ENCODE measurements at places on chromosomes 12 and 14.

DNA sequence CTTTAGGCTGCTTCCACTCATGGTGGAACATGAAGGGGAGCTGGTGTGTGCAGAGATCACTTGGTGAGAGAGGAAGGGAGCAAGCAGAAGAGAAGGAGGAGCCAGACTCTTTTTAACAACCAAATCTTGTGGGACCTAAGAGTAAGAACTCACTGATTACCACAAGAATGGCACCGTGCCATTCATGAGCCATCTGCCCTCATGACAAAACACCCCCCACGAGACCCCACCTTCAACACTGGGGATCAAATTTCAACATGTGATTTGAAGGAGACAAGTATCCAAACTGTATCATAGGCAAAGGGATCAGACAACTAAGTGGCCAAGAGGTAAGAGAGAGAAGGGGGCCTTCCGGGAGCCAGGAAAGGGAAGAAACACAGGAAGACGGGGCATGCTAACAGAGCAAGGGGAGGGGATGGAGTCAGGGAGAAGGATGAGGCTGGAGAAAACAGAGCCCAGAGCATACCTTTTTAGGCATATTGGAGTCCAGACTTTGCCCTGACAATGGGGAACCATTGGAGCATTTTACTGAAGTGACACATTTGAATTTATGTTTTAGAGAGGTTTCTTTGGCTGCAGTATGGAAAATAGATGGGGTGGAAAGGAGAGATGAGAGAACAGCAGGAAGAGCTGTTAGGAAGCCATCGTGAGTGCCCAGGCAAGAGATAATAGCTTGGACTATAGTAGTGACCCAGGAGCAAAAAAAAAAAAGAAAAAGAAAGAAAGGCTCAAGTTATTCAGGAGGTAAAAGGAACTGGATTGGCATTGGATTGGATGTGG, 204.4 kb upstream of the NUDT4 start:
- no peak for ATAC-seq

- no peak for ATAC-seq
These were observed 795 bp upstream of the ACOT2 start for GRCh38 chr14:73567951-73568885.

- no peak for ATAC-seq
These were observed 73.2 kb downstream of the KIF21A start for GRCh38 chr12:39369756-39370155.

DNA sequence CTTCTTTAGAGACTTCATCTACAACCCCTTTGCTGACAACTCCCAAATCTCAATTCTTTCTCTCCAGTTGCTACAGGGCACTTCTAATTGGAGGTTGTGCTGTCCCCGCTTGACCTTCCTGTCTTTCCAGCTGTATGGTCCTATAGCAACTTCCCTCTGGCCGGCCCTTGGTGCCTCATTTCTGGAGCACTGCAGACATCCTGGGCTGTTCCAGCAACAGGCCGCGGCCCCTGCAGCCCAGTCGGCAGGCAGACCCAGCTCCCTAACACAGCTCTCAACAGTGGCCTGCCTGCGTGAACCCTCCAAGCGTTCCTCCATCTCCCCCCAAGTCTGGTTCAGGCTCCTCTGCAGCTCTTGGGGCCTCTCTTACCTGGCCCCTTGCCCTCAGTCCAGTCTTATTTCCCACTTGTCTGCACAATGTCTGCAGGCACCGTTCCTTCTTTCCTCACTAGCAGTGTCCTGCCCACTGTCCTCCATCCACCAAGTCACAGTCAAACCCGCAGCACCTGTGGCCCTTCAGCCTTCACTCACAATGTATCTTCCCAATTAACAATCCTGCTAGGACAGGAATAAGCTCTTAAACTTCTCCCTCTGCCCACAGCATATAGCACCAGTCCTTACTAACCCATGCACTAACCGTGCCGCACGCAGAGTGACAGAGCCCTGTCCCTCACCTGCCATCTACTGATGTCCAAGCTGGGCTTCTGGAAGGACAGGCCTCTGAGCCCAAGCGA, 1.6 kb upstream of the EML1 start:
- ATAC-seq: no peak

GRCh38 chr12:109250523-109250922, 58.6 kb downstream of the FOXN4 start:
- ATAC-seq: no peak

GRCh38 chr12:94504386-94504785, 44.7 kb upstream of the CEP83 start:
- ATAC-seq: no peak

DNA sequence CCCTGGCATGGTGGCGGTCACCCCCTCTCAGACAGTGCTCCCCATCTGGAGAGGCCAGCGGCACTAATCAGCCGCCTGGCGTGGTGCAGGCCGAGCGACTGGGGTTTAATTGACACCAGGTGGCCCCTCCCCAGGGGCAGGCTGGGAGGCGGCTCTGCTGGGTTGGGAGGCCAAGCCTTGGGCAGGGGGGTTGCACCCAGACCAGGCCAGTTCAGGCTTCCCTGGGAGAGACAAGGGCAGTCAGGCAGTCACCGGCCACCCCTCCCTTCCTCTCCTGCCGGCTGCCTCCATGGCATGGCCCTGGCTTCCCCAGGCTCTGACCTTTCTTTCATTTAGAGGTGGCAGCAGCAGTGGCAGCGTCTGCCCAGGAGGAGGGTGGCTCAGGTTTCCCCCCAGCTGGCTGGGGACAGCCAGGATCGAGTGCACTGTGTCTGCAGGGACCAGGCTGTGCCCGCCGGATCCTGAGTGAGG, 78.1 kb upstream of the NOS1 start:
- ATAC-seq: no peak

DNA sequence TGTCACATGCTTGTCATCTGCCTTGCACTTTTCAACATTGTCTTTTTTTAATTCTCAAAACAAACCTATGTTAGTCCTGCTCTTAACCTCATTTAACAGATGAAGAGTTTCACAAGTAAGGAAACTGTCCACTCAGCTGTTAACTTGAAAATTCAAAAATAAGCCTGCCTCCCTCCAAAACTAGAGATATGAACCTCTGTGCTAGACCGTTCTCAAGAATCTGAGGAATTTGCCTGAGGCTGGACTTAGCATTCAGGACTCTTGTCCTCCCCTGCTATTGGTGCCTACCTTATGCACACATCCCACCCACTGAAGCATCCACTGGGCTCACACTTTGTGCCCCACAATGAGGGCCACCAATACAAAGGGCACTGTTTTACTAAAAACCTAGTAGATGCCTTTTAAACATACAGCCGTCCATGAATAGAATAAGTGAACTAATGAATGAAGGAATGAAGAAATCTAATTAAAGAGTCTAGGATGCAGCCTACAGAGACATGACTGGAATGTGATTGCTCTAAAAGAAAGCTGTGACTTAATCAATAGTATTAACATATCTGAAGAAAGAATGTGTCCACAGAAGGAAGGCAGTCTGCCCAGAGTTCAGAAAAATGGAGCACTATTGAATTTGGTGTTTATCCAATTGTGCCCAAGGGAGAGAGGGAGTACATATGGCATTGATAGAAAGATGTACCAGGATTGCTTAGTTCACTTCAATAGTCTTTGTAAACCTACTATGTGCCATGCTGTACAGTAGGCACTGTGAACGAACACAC, 238.5 kb downstream of the SPTSSA start:
- no peak for ATAC-seq

DNA sequence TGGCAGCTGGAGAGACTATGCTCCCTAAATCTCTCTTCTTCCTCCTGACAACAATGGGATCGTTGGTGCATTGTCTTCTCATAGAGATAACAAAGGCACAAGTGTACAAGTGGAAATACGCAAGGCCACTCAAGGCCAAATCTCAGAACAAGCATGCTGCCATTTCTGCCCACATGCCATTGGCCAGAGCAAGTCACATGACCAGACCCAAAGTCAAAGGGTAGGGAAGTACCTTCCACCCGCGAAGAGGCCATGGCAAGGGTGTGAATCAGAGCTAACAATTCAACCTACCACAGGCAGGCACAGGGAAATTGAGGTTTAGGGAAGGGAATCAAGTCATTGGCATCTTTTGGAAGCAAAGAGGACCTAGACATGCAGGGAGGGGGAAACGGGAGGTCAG, 38.5 kb upstream of the IGF1 start:
- no peak for ATAC-seq

DNA sequence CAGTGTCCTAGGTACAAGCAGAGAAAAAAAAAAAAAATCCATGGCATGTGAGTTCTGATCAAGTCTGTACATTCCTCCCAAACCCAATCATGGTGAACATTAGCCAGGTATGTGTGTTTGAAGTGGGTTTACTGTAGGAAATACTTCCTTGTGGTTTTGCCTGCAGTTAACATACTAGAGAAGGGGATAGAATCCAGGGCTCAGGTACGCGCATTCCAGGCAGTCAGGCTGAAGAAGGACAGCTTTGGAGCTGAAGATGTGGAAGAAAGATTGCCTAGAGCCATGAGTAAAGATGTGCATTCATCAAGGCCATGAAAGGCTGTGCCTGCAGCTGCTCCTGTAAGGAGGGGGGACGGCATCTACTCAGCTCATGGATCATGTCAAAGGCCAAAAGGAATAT, 88.2 kb upstream of the NTF3 start:
- no peak for ATAC-seq

DNA sequence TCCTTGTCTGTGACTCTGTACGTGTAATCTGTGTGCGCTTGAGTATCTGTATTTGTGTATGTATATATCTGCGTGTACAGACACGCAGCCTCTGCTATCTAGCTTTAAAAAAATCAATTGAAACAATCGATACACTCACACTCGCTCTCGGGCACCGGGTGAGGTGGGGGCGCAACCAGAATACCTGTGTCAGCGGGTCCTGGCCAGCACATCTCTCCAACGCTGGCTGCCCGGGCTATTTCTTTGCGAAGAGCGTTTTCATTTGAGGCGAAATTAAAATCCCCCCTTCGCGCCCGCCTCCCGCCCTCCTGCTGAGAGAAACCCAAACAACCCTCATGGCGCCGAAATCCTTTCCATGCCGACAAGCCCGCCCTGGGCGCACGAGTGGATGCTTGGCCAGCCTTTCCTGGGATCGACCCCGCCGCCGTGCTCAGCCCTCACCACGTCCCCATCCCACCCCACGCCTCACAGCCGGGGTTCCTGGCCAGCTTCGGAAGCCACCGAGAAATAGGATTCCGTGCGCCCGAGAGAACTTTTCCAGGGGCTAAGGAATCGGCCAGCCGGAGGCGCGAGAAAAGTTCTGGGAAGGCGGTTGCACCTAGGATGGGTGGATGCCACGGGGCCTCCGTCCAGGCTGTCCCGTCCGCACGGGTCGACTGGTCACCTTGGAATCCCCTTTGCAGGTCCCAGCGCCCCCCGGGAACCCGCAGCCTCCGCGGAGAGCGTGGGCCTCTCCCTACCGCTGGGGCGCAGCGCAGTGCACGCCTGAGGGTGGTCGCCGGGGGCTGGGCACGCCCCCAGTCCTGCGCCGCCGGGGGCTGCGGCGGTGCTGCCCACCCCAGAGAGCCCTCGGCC, 1.0 kb downstream of the ZDHHC22 start:
- no peak for ATAC-seq

GRCh38 chr12:12171991-12172511, 94.8 kb downstream of the LRP6 start:
- ATAC-seq: peak; percentile 79

DNA sequence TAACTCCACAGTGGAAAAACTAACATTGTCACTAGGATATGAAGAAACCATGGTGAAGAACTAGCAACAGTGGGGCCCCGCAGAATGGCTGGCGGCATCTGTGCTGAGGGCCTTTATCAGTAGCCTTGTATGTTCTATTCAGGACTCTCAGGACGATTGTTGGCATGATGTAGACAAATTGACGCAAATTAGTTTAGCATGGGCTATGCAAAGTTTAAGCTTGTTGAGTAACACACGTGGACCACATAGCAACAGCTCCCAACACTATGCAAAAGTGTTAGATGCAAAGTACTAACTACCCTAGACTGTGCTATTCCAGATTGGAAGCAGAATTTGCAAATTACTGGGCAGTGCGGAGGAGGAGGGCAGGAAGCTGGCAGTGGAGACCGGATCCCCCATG, 38.2 kb upstream of the TMEM263 start:
- ATAC-seq: no peak

GRCh38 chr12:96352161-96352835, 47.9 kb downstream of the CDK17 start:
- peak; percentile 47 for ATAC-seq

DNA sequence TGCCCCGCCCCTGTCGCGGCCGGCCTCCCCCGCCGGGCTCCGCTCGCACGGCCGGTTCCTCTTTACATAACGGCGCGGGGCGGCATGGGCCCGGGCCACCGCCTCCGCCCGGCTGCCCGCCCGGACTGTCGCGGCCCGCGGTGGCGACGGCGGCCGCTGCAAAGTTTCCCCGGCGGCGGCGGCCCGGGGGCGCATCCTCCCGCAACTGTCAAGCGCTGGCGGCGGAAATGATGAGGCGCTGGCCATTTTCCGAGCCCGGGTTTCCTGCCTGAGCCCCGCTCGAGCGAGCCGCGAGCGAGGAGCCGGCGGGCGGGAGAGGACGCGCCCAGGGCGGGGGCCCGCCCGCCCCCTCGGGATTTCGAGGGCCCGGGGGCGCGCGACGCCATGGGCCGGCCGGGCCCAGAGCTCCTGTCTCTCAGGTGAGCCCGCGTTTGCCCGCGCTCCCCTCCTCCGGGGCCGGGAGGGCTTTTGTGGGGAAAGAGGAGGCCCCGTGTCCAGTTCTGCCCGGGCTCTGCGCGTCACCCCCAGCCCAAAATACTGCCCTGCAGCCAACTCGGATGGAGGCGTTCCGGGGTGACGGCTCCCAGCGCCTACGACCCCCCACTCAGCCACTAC, at the start of gene SH2B3:
TSS of gene SH2B3 (plus strand) at position 65 of the 615 bp plus-strand sequence. CDS start 12,223 bp downstream, outside the sequence.
- ATAC-seq: peak; percentile 1

DNA sequence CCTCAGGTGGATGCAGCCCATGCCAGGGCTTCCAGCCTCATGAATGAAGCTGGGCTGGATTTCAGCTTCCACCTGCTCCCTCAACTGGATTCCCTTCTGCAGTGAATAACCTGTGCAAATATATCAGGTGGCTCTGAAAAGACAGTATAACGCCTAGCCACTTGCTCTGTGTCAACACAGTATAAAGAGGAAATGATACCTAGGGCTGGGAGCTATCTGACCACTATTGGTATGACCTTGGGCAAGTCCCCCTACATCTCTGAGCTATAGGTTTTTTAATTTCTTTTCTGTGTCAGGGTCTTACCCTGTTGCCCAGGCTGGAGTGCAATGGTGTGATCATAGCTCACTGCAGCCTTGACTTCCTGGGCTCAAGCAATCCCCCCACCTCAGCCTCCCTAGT, 19.8 kb downstream of the ISM2 start:
- peak; percentile 88 for ATAC-seq
